Activated naive CD8-positive, alpha-beta T cell treated with anti-CD3 and anti-CD28 coated beads, Interleukin-2, amount 10 ng/mL, durations not matched to agents 7 days and 5 days (primary cell): ENCODE measurements at places on chromosomes 16 and 17.

- H3K27ac ChIP-seq = no peak overlapping the region
- no peaks in the 10 kb centered on the region for H3K4me1 ChIP-seq
- no peak for DNase-seq
- no peak overlapping the region for H3K4me3 ChIP-seq
Observed at GRCh38 chr16:1221628-1222552, 3.2 kb downstream of the TPSG1 start.

GRCh38 chr17:8192070-8192815, 2.3 kb upstream of the BORCS6 start:
- no peak overlapping the region for H3K4me3 ChIP-seq
- H3K4me1 ChIP-seq = peaks cover 16% of the 10 kb centered on the region
- no peak overlapping the region for H3K27ac ChIP-seq
- no peaks in the 10 kb centered on the region for H3K27me3 ChIP-seq
- no peaks in the 10 kb centered on the region for H3K36me3 ChIP-seq

DNA sequence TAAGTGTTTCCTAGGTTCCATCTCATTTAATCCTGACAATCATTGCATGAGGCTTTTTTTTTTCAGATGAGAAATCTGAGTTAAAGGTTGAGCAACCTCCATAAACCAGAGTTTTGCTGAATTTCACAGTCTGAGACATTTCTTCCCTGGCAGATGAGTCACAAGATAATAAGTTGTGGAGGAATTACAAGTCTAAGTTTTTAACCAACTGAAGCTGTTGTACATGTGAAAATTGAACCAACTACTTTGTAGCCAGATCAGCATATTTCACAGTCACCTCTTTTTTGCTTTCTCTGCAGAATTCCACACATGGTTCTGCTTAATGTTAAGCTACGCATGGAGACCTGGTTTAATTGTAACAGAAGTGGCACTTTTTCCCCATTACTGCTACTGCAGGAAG, 765.6 kb downstream of the CDH11 start:
- DNase-seq = no peak
- no peaks in the 10 kb centered on the region for H3K4me1 ChIP-seq
- no peak overlapping the region for H3K4me3 ChIP-seq
- no peaks in the 10 kb centered on the region for H3K36me3 ChIP-seq

DNA sequence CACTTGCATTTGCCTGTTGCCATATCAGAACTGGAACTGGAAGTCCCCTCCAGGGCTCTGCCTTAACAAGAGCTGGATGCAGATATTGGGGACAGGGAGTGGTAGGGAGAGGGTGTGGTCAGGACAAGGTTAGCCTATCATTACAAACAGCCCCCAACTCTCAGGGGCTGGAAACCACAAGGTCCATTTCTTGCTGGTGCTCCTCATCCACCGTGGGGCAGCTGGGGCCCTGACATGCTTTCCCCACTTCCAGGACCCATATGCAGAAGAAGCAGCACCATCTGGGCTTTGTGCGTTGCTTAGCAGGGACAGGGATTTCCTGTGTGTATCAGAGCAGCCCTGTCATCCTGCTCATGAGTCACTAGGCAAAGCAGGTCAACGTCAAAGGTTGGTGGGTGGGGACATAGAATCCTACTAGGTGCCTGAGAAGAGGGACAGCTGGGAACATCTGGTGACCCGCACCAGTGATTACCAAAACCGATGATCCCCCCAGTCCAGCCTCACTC, 26.9 kb downstream of the RGS9 start:
- H3K27me3 ChIP-seq = peaks cover 3% of the 10 kb centered on the region
- peak overlapping the region; percentile 17 for H3K27ac ChIP-seq
- no peak overlapping the region for H3K4me3 ChIP-seq

- no peaks in the 10 kb centered on the region for H3K27me3 ChIP-seq
- peaks cover 32% of the 10 kb centered on the region for H3K4me1 ChIP-seq
- H3K27ac ChIP-seq = peak overlapping the region; percentile 99
- H3K4me3 ChIP-seq = peak overlapping the region; percentile 98
Observed at GRCh38 chr16:9092978-9093344, 1.5 kb downstream of the HAPSTR1 start.

DNA sequence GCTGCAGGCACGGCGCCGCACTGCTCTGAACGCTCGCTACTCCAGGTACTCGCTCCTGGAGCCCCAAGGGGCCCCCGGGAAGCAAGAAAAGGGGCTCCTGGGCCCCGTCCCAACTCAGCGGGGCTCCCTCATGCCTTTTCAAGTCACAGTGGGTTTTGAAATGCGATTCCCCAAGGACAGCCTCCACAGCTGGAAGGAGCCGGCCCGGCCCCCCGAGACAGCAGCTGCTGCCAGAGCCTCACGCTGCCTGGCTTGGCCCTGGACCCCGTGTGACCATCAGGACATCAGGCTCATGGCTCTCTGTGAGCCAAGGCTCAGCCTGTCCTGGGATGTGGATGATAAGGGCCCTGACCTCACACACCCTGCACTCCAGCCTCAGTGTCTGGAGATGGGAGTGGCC, 80.6 kb downstream of the LMF1 start:
- no peaks in the 10 kb centered on the region for H3K27me3 ChIP-seq
- no peaks in the 10 kb centered on the region for H3K36me3 ChIP-seq
- no peak overlapping the region for H3K27ac ChIP-seq
- no peak overlapping the region for H3K4me3 ChIP-seq
- no peak for DNase-seq

DNA sequence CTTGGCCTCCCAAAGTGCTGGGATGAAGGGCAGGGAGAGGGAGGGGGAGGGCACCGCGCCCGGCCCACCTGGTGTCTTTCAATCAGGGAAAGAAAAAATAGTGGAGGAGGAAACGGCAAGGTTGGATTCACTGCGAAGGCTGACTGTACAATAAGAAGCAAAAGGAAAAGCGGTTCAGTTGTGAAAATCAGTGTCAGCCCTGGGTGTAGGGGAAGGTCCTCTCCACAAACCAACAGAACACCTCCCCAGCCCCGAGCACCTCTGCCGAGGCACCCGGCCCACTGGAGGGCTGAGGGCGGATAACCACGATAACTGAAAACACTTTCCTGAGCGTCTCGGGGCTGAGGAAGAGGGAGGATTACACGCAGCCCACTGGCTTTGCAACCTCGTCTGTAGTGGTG, 1.4 kb upstream of the SPG7 start:
- H3K4me3 ChIP-seq = peak overlapping the region; percentile 87
- DNase-seq = peak; percentile 55
- H3K36me3 ChIP-seq = peaks cover 3% of the 10 kb centered on the region

- H3K4me3 ChIP-seq = peak overlapping the region; percentile 95
- H3K27ac ChIP-seq = peak overlapping the region; percentile 98
- peaks cover 10% of the 10 kb centered on the region for H3K36me3 ChIP-seq
- peak; percentile 87 for DNase-seq
Observed at GRCh38 chr16:30956601-30957455, 726 bp upstream of the SETD1A start.

DNA sequence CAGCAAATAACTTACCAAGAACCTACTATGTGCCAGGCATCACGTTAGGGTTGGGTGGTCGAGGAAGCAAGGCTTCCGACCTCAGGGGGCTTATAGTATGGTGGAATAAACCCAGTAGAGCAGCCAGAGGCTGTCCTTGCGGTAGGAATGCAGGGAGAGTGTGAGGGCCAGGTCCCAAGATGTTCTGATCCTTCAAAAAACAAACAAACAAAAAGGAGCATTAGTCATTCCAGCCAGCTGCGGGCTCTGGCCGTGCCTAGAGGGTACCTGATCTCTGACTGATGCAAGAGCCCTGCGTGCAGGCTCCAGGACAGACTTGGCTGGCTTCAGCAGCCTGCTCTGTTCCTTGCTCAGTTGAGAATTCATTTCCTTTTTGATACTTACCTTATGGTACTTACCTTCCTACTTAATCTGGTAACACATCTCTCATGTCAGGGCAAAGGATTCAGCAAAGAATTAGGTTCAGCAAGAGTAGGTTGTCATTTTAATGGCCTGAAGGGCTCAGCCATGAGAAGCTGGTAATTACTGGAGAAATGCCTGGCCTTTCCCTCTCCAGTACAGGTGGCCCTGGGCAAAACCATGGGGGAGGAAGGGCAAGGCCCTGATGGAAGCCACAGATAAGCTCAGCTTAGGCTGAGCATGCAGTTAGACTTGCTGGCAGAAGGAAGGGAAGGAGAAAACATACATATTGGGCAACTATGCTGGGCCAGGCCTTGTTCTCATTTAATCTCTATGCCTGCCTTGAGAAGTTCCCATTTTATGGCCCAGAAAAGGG, 18.4 kb downstream of the CYB5D2 start:
- no peak for DNase-seq
- no peaks in the 10 kb centered on the region for H3K27me3 ChIP-seq
- H3K4me1 ChIP-seq = peaks cover 3% of the 10 kb centered on the region
- H3K4me3 ChIP-seq = no peak overlapping the region
- peak overlapping the region; percentile 39 for H3K27ac ChIP-seq
- peaks cover 4% of the 10 kb centered on the region for H3K36me3 ChIP-seq

DNA sequence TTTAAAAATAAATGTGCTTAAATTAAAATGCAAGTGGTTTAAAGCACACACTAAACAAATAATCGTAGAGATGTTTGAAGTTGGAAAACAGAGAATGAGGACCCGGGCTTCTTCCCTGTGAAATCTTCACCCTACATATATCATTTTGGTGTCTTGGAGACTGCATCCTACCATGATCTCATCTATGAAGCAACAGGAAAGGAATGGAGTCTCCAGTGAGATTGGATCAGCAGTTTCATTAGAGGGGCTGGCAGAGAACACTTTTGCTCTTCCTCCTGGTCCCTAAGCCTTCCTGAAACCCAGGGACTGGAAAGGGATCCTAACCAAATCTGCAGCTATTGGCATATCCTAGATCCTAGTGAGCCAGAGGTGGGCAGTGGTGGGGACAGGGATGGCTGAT, 85.0 kb downstream of the GRIN2A start:
- no peak overlapping the region for H3K27ac ChIP-seq
- H3K27me3 ChIP-seq = no peaks in the 10 kb centered on the region
- H3K36me3 ChIP-seq = no peaks in the 10 kb centered on the region
- H3K4me3 ChIP-seq = no peak overlapping the region
- no peak for DNase-seq

GRCh38 chr16:50183316-50183715, 30.2 kb downstream of the TENT4B start:
- H3K4me1 ChIP-seq = peaks cover 14% of the 10 kb centered on the region
- peaks cover 11% of the 10 kb centered on the region for H3K36me3 ChIP-seq
- H3K27ac ChIP-seq = no peak overlapping the region
- H3K27me3 ChIP-seq = no peaks in the 10 kb centered on the region
- DNase-seq = no peak
- H3K4me3 ChIP-seq = no peak overlapping the region

DNA sequence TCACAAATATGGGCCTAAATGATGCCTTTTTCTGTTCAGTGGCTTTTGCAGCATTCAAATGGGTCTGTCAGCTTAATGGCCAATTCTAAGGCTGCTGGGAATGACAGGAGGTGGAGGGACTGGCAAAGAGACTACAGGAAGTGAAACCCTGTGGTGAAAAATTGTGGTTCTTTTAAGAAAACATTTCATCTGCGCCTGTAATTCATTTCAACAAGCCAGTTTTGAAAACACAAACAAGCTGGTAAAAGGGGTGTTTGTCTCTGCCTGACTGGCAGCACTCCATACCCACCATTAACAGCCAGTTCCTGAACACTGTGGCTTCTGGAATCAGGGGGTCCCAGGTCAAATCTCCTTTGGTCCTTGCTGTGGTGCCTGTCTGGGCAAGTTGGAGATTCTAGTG, 3.6 kb upstream of the KDM8 start:
- H3K36me3 ChIP-seq = peaks cover 13% of the 10 kb centered on the region
- DNase-seq = peak; percentile 45
- peak overlapping the region; percentile 95 for H3K27ac ChIP-seq
- no peaks in the 10 kb centered on the region for H3K27me3 ChIP-seq
- H3K4me3 ChIP-seq = peak overlapping the region; percentile 67
- H3K4me1 ChIP-seq = peaks cover 54% of the 10 kb centered on the region

DNA sequence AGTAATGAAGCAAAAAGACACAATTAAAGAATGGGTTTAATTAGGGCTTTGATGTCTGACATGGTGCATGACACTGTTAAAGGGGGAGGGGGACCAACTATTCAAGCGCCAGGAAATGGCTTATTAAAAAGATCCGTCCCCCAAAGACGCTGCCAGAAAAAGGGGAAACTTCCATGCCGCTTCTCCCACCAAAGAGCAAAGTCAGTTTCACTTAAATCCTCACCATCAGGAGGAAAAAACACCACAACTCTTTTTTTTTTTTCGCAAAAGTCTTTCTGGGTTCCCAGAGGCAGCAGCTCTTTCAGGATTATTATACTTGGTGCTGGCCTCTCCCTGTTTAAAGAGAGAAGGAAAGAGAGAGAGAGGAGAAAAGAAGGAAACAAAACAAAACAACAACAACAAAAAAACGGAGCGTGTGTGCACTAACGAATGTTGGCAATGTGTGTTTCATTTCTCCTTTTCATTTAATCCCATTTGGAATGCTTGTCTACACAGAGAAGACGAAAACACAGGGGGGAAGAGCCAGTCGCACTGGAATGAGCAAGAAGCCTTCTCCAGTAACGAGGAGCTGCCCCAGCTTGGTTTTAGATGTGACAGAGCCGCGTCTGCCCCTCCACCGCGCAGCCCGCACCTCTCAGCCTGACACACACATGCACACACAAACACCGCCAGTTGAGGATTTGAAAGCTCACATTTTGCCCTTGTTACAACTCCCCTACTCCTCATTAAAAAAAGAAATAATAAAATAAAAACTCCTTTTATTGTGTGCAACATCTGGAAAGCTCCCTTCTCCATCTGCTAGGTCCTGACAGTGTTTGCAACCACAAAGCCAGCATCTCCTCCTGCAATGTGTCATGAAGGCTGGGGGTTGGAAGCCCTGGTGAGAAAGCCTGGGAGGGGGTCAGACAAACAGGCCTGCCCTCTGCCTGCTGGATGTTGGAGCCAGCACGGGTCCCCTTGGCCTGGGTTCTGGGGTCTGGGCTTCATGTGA, 32.7 kb upstream of the AXIN2 start:
- peaks cover 4% of the 10 kb centered on the region for H3K27me3 ChIP-seq
- H3K36me3 ChIP-seq = no peaks in the 10 kb centered on the region
- no peak for DNase-seq
- H3K27ac ChIP-seq = no peak overlapping the region
- peak overlapping the region; percentile 75 for H3K4me3 ChIP-seq

- H3K4me1 ChIP-seq = peaks cover 2% of the 10 kb centered on the region
- peak; percentile 10 for DNase-seq
- H3K27ac ChIP-seq = no peak overlapping the region
- H3K27me3 ChIP-seq = no peaks in the 10 kb centered on the region
Observed at GRCh38 chr17:43377056-43377810, 21.6 kb upstream of the ARL4D start.
